NCI-H2171 (cell line): ENCODE measurements at places on chromosomes 16 and 17.
A peak's percentile ranks its signal among the peaks of the same experiment; 100 is the strongest.

GRCh38 chr16:61862221-61863155, 173.8 kb downstream of the CDH8 start:
- DNase-seq = no peak

- no peak for DNase-seq
Observed at GRCh38 chr16:67666032-67666551, 458 bp downstream of the ENKD1 start.

GRCh38 chr16:17143546-17144419, 327.0 kb downstream of the XYLT1 start:
- DNase-seq = no peak

- no peak for DNase-seq
Observed at GRCh38 chr17:50272246-50272645, 2.0 kb upstream of the TMEM92 start.

- no peak for DNase-seq
Observed at GRCh38 chr17:49987290-49987585, 7.8 kb downstream of the DLX3 start.

DNA sequence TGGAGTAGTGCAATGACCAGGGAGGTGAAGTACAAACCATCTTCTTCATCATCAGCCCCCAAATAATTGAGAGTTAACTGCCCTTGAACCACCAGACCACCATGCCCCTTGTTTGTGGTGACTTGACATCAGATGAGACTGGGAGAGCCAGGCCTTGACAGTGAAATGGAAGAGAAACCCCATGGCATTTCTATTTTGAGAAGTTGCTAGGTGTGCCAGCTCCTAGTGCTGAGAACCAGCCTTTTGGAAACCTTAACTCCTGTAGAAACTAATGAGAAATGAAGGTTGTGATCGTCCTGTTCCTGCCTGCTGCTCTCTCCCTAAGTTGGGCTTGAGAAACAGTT, 2.8 kb downstream of the TMEM94 start:
- DNase-seq = no peak

DNA sequence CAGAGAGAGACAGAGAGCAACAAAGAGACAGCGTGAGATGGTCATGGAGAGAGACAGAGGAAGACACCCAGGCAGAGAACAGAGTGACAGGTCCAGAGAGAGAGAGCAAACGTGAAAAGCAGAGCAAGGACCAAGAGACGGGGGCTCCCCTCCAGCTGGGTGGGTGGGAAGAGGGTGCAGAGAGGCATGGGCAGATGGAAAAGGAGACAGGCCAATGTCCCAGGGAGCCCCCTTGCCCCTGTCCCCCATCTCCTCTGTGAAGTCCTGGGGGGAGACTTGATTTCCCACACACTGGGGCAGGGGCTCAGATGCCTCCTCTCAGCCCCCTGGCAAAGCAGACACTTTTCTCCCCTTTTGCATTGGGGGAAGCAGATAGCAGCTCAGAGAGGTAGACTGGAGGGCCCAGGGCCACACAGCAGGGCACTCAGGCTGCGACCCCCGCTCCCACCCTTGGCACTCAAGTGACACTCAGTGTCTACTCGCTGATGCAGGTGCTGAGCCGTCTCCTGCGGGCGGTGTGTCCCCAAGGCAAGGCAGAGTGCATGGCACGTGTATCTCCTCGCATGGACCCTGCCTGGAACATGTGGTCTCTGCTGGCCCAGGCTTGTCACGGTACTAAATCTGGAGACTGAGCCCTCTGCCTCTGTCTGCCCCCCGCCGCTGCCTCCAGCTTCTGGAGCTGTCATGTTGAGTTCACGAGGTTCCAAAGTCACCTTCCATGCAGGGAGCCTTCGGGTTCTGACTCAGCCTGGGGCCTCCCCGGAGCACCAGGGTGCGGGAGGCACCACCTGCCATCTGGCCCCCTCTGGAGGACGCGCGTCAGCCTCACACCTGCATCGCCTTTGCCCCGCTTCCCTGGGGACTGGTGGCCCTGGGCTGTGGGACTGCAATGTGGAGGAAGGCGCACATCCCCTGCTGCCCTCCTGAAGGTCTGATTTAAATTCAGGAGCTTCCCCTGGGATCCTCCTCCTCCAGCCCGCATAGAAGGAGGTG, 215.9 kb upstream of the GSE1 start:
- peak; percentile 96 for DNase-seq

GRCh38 chr17:17531156-17531555, 35.0 kb upstream of the RASD1 start:
- peak; percentile 58 for DNase-seq

- peak; percentile 36 for DNase-seq
Observed at GRCh38 chr16:62041401-62041800, 5.2 kb upstream of the CDH8 start.

DNA sequence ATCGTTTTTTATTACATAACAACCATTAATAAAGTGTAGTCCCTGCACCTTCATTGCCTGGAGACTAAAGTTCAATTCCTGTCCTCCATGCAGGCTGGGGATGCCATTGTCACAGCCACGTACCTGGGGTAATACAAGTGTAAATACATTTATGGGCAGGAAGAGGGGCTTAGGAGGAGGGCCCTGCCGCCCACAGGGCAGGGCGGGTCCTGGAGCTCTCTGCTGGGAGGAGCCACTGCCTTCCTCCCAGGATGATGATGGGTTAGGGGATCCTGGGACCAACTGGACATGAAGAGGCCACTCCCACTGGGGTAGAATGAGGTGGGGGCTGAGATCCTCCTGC, 44.1 kb upstream of the SLC38A10 start:
- no peak for DNase-seq

DNA sequence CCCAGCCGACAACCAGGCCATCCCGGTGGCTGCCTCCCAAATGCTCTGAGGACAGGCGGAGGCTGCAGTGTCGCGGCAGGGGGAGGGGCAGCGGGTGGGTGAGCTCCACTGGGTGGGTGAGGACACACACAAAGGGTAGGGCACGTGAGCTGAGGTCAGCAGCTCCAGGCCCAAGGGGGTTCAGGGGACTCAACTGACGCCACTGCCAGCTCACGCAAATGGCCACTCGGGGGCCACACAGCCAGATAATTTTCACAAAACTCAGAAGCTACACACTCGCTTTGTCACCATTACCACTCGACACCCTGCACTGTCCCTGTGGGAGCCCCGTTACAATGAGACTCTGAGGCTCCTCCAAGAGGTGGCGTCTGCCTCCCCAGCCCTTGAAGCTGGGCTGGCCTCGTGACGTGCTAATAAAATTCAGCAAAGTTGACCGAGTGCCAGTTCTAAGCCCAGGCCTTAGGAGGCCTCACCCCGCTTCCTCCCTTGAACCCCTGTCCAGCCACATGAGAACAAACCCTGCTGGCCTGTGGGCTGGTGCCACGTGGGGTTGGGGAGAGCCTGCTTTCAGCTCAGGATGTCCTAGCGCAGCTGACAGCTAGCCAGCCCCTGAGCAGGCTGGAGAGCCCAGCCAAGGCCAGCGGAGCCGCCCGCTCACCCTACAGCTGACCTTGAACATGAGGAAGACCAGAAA, 56.9 kb downstream of the RMI2 start:
- DNase-seq = no peak

GRCh38 chr16:82240111-82240510, 70.1 kb upstream of the MPHOSPH6 start:
- no peak for DNase-seq

DNA sequence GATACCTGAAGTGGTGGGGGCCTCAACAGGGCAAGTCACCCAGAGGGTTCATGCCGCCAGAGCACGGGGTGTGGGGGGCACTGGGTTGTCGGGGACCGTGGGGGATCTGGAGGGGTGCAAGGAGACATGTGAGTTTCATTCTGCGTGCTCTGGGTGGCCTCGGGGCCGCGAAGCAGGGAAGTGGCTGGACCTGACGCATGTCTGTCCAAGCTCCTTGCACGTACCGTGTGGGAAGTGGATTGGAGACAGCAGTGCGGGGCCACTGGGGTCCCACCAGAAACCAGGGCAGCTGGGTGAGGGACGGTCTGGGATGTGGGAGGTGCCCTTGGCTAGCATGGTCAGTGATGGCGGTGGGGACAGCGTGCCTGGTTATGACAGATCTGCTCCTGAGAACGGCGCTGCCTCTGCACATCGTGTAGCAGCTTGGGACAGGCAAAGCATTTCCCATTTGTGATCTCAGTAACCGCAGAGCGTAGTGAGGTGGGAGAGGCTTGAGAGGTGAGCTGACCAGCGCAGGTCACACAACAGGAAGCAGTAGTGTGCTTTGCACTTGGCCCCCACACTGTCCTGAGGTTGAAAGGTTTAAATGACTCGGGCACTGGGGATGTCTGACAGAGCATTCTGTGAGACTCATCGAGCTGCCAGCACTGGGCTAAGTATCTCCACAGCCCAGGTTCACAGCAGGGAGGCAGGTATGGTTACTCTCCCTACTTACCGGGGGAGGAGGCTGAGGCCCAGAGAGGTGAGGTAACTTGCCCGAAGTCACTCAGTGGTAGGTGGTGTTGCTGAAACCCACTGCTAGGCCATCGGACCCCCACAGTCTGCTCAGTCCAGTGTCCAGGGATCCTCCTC, 114.4 kb downstream of the SOCS1 start:
- DNase-seq = no peak

- DNase-seq = no peak
Observed at GRCh38 chr17:75490953-75491649, 24.2 kb downstream of the CASKIN2 start.

GRCh38 chr17:3885970-3886369, 6.9 kb downstream of the CAMKK1 start:
- DNase-seq = no peak

GRCh38 chr17:27199948-27200347, 94.0 kb upstream of the WSB1 start:
- no peak for DNase-seq

- DNase-seq = no peak
Observed at GRCh38 chr17:14268264-14268663, 31.6 kb upstream of the CDRT15 start.

- DNase-seq = no peak
Observed at GRCh38 chr16:7602291-7602950, 269.8 kb downstream of the RBFOX1 start.

DNA sequence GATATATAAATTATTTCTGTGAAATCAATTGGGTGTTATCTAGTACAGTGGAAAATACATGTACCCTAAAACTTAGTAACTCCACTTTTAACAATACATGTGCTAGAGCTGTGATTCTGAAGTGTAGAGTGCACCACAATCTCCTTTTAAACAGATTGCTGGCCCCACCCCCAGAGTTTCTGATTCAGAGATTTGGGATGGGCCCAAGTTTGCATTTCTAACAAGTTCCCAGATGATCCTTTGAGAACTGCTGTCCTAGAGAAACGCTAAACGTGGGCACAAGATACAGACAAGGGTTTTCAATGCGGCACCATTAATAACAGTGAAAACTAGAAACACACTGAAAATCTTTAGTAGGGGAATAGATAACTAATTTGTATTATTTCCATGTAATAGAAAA, 49.2 kb downstream of the NXPH3 start:
- DNase-seq = no peak

GRCh38 chr16:80029761-80030481, 429.4 kb upstream of the MAF start:
- no peak for DNase-seq

- no peak for DNase-seq
Observed at GRCh38 chr16:1965396-1966001, 873 bp upstream of the RPS2 start.

GRCh38 chr17:67324330-67324729, 42.0 kb downstream of the PSMD12 start:
- DNase-seq = no peak

DNA sequence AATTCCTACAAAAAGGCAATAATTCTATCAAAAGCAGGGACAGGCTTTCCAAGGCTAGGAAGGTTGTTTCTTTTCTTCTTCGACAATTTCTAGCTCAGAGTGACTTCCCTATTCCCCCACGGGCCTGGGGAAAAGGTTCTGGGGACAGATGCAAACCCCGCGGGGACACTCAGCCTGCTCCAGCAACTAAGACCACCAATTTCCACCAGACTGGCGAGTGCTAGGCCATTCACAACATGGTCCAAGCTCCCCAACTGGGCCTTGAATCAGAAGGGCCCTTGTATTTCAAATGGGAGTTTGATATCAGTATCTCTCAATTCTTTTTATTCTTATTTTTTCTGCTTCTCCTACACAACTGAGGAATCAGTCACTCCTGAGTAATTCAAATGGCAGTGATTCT, 86.7 kb downstream of the USP31 start:
- DNase-seq = no peak

DNA sequence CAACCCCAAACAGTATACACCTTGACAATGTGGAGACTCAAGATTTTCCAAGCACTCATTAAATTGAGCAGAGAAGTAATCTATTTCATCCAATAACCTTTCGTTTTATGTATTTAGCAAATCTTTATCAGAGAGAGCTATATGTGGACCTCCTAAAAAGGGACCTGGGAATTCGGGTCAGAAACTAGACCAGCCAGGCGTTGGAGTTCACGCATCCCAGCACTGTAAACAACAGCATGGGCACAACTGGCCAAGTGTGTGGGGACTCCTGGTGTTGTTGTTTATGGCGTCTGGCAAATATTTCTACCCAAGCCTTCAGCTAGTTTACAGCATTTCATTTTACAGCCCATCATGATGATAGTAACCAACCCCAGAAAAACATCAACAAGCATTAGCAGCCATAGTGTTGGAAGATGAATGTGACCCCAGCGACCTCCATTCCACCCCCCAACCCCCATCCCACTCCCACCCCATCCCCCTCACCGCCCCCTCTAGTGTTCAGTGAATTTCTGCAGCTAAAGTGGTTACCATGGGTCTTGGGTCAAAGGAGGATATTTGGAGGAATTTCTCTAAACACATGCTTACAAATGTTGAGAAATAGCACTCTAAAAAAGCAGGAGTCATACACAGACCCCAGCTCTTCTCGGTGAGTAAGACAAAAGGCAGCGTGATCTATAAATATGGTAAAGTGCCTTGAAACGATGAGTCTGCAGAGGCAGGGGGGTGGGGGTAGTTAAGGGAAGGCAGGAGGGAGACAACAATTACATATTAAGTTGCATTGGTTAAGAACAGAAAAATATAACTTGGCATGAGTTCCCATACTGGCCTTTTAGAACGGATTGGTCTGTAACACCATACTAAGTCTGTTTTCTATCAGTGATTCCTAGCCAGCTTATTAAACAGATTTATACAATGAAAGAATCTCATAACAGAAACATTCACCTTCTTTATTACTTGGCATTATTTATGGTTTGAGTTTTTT, 91.4 kb upstream of the TBX2 start:
- DNase-seq = no peak

- no peak for DNase-seq
Observed at GRCh38 chr17:81114351-81115093, 50.8 kb upstream of the PVALEF start.

DNA sequence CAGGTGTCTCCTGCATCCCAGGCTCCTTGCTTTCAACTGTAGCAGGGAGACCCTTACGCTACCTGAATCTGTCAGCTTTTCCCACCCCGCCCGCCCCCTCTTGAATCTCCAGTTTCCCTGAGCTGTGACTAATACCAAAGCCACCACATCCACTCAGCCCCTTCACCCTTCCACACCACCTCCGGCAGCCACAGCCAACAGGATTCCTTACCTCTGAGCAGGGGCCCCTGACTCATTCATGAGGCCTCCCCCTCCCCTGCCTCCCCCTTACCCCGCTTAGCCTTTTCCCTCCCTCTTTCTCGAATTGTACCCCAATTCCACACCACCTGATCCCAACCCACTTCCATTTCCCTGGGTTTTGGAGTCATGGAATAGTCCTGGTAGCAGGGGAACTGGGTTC, 2.3 kb downstream of the STX1B start:
- no peak for DNase-seq
